ENCODE measurements at places on chromosomes 7 and 10.

- DNase-seq, result peak; percentile 0
These were observed 1050.7 kb downstream of the SORCS3 start for GRCh38 chr10:105691811-105692210.

DNA sequence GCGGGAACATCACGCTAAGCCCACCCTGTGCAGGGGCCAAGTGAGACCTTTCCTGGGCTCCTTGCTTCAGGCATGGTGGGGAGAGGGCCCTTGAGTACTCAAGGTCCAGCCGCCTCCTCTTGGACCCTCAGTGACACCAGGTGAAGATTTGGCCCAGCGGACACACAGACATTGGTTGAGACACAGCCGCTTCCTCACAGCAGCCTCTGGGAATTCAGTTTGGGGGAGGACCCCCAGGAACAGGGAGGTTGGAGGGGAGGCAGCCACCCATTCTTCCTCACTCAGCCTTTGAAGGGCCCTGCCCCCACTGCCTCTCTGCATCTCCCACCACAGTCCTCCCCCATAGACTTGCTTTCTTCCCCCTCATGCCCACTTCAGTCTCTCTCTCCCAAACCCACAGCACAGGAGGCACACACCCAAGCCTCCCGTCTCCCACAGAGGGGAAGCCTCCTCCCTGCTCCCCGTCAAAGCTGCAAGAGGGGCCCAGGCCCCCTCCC, 31.9 kb downstream of the ANXA8 start:
- DNase-seq, result no peak

GRCh38 chr7:142454862-142455261, 197.0 kb upstream of the PRSS58 start:
- no peak for DNase-seq

GRCh38 chr7:135232720-135233119, 918 bp upstream of the STRA8 start:
- no peak for DNase-seq

GRCh38 chr7:4135301-4135700, 546.8 kb upstream of the FOXK1 start:
- DNase-seq, result no peak

- DNase-seq, result no peak
These were observed 47.6 kb downstream of the ABRAXAS2 start for GRCh38 chr10:124849111-124849773.

DNA sequence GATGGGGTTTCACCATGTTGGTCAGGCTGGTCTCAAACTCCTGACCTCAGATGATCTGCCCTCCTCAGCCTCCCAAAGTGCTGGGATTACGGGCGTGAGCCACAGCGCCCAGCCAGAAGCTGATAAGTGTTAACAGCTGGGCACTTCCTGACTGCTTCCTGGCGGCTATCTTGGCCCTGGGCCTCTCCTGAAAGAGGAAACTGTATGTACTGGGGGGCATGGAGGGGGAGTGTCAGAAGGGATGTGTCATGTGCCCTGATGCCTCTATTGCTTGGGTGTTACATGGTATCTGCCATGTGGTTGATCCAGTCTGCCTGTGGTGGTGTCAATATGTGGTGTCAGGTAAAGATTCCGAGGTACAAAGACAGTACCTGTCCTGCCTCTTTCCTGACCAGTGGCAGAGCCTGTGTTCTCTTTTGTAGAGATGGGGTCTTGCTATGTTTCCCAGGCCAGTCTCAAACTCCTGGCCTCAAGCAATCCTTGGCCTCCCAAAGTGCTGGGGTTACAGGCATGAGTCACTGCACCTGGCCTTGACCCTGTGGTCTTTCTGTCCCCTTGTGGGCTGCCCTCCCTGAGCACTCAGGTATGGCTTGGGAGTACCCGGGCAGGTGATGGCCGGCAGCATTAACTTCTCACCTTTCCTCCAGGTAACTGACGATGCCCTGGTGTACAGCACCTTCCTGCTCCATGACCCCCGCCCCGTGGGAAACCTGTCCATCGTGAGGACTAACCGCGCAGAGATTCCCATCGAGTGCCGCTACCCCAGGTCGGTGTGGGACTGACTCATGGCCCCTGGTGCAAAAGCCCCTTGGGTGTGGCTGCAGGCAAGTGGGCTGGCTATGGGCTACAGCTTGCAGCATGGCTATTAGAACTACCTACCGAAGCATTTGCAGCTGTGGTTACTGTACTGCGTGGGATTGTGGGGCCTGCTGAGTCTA, 4.4 kb downstream of the ZP3 start:
- DNase-seq, result no peak

GRCh38 chr10:102408728-102409603, 9.6 kb downstream of the PSD start:
- peak; percentile 45 for DNase-seq

DNA sequence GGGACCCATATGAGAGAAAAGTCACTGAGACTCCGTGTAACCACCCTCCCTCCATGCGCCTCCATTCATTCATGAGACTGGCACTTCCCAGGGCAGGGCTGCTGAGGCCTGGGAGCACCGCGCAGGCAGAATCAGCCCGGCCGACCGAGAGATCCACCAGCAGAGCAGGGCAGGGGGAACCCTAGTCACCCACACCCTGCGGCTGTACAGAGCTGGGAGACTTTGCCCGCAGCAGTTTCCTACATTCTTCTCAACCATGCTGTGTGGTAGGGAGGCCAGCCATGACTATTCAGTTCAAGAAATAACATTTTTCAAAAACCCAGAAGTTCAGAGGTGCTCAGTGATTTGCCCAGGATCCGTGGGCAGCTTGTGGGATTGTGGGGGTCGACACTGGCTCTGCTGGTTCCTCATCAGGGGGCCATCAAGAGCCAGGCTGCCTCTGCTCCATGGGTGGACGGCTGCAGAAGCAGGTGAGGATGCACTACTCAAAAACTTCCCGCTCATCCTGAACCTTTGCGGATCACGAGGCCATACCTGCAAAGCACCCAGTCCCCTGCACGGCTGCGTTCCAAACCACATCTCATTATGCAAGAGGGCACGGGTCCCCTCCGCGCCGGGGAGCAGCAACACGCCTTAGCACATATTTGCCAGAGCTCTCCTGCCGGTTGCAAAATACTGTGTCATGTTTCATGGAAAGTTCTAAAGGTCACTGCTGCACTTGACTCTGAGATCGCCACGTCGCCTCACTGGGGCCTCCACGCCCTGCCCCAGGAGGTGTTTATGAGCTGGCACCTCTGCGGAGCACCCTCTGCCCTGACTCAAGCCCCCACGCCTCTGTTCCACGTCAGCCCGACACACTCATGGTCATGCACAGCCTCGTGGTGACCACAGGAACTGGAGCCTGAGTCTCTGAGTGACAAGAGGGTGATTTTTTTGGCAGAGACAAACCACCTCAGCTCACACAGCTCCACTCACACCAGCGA, 132.0 kb downstream of the PRKAG2 start:
- DNase-seq, result peak; percentile 88

- DNase-seq, result peak; percentile 56
These were observed 6.8 kb downstream of the CYP26A1 start for GRCh38 chr10:93080350-93081046.

- DNase-seq, result peak; percentile 21
These were observed 67.9 kb upstream of the PRKCQ start for GRCh38 chr10:6647811-6648526.

GRCh38 chr10:46544989-46545791, 11.3 kb downstream of the GPRIN2 start:
- DNase-seq, result peak; percentile 46

DNA sequence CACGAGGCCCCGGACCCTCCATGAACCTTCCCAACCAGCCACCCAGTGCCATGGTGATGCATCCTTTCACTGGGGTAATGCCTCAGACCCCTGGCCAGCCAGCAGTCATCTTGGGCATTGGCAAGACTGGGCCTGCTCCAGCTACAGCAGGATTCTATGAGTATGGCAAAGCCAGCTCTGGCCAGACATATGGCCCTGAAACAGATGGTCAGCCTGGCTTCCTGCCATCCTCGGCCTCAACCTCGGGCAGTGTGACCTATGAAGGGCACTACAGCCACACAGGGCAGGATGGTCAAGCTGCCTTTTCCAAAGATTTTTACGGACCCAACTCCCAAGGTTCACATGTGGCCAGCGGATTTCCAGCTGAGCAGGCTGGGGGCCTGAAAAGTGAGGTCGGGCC, 90.6 kb upstream of the PDCD4 start:
- DNase-seq, result no peak

DNA sequence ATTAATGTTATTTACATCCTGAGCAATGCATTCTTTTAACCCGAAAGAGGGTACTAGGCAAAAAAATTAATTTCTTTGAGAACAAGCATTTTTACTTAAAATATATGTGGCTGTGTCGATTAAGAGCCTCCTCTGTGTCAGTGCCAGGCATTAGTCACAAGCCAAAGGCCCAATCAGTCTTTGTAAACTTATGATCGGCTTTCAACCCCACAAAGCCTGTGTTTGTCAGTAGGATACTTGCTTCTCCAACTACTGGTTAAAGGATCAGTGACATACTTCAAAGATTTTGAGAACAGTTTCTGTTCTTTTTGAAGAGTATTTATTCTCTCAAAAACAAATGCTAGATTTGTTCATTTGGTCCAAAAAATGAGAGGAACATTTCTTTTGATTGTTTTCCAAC, 159.3 kb downstream of the NRCAM start:
- peak; percentile 29 for DNase-seq

DNA sequence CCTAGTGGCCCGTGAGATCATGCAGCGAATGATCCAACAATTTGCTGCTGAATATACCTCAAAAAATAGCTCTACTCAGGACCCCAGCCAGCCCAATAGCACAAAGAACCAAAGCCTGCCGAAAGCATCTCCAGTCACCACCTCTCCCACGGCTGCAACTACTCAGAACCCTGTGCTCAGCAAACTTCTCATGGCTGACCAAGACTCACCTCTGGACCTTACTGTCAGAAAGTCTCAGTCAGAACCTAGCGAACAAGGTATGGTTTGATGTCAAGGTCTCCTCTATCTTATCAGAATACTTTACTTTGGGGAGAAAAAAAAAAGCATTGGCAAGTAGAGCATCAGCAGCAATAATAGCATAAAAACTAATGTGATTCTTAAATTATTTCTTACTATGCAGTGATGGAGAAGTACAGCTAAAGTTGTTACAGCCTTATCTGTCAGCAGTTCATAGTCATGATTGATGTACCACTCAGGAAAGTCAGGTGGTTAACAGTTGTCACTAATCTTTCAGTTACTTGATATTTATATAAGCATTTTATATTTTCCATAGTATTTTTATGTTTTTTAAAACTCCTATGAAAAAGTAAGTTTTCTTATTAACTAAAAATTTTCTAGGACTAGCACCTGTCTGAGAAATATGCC, 117.1 kb downstream of the LCOR start:
- no peak for DNase-seq

Data from iris pigment epithelial cell (primary cell).